ENCODE measurements at places on chromosomes 2 and 18.

GRCh38 chr18:58943896-58944295 is 79.2 kb downstream of the ZNF532 start:
- no peak for DNase-seq

GRCh38 chr2:135962366-135963123 is 22.9 kb downstream of the DARS1 start:
- no peak for DNase-seq

GRCh38 chr2:8563814-8564474 is 117.9 kb upstream of the ID2 start:
- no peak for DNase-seq

DNA sequence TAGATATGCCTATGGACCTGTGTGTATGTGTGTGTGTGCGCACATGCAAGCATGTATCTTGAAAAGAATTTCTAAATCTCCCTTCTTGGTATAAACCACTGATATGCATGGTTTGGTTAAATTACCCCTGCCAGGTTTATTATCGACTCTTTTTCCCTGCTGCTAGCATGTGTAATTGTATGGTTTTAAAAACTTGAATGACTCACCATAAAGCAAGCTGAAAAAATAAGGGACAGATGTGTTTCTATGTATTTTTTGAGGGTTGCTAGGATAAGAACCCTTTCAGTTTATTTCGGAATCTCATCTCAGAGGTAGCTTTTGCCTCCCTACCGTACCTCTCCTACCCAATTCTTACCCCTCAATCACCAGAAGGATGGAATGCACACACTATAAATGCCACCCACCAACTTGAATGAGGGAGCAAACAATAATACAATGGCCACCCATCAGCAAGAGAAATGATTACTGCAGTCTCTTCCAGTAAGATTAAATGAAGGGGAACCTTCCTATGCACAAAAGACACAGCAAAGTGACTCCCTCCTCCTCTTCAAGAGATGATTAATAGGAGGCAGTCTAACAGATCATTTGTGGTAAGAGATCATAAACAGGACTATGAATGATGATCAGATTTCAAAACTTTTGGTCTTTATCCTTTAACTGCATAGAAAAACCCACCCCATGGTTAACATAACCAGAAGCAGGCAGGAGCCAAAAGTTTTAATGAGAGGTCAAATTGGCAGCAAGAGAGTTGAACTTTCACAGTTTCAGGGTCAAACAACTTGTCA is 357.2 kb downstream of the SATB2 start:
- DNase-seq: no peak

GRCh38 chr2:133177196-133177595 is 391.1 kb downstream of the NCKAP5 start:
- DNase-seq: no peak

GRCh38 chr18:9280849-9281248 is 53.7 kb upstream of the TWSG1 start:
- no peak for DNase-seq

GRCh38 chr2:128742467-128742866 is 423.8 kb upstream of the HS6ST1 start:
- no peak for DNase-seq

- peak; percentile 70 for DNase-seq
These were observed 37.8 kb downstream of the PCBP1 start for GRCh38 chr2:70124983-70125480.

GRCh38 chr18:36559149-36559857 is 261.8 kb downstream of the FHOD3 start:
- no peak for DNase-seq

- DNase-seq: no peak
These were observed 80.9 kb upstream of the POU3F3 start for GRCh38 chr2:104772996-104773395.

DNA sequence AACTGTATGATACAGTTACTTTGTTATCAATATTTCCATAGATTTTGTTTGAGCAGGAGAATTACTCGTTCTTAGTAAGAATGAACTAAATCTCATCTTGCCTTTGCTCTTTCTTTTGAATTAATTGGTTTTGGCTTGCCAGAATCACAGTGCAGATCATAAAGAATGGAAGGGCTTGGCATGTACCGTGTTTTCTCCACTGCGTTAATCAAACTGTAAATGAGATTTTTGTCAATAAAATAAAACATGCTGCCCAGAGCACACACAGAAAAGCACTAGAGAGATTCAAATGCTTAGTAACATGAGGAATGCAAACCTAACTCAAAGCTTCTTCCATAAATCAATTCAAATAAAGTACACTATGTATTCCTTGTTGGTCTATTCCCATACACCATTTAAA is 229.6 kb upstream of the CDH2 start:
- DNase-seq: no peak

DNA sequence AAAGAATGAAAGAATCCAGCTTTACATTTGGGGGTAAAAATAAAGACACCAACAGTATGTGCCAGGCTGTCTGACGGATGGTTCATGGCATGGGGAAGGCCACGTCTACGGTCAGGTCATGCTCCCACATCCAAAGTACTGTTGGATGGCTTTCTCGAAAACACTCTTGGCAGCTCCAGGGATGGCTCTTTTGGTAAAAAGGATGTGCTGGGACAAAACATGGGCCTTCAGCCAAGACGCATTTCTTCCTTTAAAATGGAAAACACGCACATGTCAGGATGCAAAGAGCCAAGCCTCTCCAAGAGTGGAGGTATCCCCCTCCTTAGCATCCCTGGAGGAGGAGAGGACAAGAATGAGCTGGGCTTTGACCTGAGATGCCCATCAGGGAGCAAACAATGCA is 376.5 kb upstream of the KLHL29 start:
- no peak for DNase-seq

GRCh38 chr2:229601396-229601795 is 113.0 kb downstream of the DNER start:
- no peak for DNase-seq

DNA sequence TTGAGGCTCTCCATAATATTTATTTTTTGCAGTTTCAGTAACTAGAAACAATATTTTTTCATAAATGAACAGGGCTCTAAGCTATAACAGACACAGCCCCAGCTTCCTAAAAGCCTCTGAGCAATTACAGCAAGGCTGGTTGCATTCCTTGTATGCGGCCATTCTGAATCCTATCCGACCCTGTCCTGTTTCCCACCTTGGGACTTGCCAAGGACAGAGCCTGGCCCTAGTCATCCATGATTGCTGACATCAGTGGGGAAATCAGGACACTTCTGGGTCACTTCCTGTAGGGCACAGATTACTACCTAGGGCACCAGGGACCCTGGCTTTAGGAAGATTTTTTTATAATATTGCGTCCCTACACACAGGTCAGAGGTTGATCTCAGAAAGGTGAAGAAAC is 5.5 kb downstream of the TMEM177 start:
- no peak for DNase-seq

- DNase-seq: no peak
These were observed 75.0 kb upstream of the SLC25A52 start for GRCh38 chr18:31835528-31836133.

DNA sequence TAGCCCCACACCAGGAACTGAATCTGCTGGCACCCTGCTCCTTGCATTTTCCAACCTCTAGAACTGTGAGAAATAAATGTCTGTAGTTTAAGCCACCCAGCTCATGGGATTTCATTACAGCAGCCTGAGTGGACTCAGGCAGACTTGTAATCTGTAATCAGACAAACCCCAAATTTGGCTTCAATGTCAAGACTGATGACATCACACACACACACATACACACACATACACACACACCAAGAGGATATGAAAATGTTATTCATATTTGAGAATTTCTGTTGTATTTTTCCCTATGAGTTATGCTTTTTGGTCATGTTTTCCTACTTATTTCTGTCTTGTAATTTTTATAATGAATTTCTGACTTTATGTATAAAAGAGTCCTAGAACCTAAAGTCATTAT is 83.8 kb upstream of the GLI2 start:
- DNase-seq: no peak

GRCh38 chr2:1942146-1942545 is 197.8 kb upstream of the PXDN start:
- no peak for DNase-seq

GRCh38 chr2:138446043-138446442 is 55.5 kb upstream of the SPOPL start:
- no peak for DNase-seq

DNA sequence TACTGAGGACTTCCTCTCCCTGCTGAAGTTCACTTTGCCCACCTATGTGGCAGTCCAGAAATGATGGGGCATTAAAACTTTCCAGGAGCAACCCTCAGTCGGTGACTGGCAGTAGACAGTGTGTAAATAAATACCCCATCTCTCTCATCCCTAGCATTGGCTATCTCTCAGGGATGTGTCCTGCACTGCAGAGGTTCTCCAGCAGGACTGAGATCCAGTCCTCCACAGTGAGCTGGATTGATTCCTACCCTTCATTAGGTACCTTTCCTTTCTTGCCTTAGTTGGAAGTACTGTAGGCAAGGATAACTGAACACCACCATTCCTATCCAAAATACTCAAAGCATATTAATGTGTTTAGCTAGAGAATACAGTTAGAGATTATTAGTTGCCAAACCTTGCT is 441.8 kb downstream of the SPAG16 start:
- DNase-seq: no peak

DNA sequence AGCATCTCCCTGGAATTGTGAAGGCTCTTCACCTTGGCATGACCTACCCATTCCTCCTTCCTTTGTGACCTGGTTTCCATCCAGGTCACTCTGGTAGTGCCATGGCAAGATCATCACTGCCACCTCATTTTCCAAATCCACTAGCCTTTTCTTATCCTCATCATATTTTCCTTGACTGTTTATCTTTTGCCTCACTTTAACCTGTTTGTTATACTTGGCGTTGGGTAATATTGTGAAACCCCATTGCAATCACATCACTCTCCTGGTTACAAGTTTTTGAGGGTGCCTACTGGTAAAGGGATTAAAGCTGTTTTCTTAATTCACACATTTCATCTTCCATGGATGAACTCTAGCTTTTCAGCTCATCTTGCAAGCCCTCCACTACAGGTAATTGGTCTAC is 39.1 kb upstream of the IGFBP2 start:
- DNase-seq: no peak

DNA sequence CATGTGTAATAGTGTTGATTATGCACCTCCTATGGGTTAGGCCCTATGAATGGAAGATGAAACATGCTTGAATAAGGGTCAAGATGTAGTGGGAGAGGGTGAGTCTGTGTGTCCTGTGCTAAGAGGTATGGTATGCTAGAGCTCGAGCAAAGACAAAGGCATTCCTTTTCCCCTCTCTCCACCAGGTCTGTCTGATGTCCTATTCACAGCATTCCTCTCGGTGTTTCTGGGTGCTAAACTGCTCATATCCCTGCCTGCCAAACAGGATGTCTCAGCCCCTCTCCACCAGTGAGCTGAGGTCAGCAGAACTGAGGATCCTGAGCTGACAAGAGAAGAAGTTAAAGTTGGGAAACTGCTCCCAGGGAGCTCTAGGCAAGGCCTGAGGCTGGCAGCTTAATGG is 344.9 kb downstream of the TSN start:
- no peak for DNase-seq

DNA sequence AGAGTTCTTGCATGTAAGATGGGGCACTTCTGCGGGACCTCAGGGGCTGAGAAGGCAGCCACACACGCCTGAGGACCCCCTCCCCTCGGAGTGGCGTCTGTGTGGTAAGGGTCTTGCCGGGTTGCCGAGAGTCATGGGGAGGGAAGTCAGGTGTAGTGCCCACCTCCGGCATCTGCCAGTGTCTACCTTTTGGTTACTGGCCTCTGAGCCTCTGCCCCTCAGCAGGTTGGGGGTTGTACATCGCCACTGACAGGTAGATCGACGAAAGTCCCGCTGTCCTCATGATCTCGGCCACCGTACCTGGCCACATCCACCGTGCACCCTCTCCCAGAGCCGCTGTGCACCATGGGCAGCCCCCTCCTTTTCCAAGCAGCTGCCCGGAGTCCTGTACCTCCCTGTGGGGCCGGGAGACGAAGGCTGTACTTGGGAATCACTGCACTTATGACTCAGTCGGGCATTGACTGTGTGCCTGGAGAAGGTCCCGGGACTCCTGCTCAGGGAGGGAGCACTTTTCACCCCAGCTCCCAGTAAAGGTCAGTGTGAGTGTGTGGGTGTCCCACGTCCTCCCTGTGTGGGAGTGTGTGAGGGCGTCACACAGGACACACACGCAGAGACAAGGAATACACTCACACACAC is 332.4 kb upstream of the MYT1L start:
- DNase-seq: no peak

GRCh38 chr18:70387027-70387426 is 98.2 kb downstream of the SOCS6 start:
- no peak for DNase-seq

GRCh38 chr2:25410370-25410769 is 68.6 kb upstream of the DNMT3A start:
- DNase-seq: no peak

DNA sequence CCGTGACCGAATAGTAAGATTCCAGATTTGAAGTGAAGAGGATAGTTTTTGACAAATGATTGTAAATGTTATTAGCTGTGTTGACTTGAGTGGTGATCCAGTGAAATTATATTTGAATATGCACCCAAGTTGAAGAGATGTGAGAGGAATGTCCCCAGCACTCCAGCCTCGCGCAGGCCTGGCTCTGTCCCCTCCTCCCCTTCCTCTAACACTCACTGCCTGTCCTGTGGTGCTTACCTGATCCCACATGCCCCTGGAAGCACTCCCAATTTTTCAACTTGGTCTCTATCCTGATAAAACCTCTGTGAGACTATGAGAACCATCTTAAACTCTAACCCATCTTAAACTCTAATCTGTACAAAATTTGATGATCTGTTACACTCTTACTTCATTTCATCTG is 154.7 kb upstream of the LRP1B start:
- DNase-seq: no peak

- no peak for DNase-seq
These were observed 53.2 kb downstream of the PROC start for GRCh38 chr2:127471286-127471988.

- DNase-seq: no peak
These were observed 656 bp downstream of the UNC80 start for GRCh38 chr2:209772290-209772685.

GRCh38 chr2:10377052-10377746 is 70.9 kb downstream of the ODC1 start:
- no peak for DNase-seq

DNA sequence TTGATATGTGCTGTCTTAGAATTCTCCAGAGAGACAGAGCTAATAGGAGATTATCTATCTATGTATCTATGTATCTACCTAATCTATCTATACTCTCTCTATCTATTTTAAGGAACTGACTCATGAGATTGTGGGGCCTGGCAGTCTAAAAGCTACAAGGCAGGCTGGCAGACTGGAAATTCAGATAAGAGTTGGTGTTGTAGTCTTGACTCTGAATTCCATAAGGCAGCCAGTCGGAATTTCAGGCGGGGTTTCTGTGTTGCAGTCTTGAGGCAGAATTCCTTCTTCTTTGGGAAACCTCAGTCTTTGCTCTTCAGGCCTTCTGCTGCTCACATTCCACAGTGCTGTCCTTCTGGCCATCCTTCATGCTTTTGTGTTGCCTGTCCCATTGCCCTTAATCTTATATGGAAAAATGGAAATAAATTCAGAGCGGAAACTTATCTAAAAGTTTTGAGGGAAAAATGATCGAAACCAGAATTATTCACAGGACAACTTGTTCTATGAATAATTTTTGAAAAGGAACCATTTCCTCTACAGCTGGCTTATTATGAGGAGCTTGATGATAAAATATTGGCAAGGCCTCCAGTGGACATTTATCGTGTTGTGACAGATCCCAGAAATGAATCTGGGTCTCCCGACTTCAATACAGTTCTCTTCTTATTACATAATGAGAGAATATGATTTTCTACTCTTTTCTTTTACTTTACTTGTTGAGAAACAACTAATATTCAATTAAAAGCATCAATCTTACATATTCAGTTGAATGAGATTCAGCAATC is 10.8 kb downstream of the IL1RL1 start:
- no peak for DNase-seq
